CD4-positive, CD25-positive, alpha-beta regulatory T cell (primary cell): ENCODE measurements at places on chromosomes 11 and 22. TPM values are rescaled to one million over a fixed set of nuclear protein-coding genes. Genes with fewer than 3 reads are reported as not detected.

GRCh38 chr22:16717699-16718558 lies 107.3 kb downstream of the XKR3 start:
- DNase-seq = no peak

DNA sequence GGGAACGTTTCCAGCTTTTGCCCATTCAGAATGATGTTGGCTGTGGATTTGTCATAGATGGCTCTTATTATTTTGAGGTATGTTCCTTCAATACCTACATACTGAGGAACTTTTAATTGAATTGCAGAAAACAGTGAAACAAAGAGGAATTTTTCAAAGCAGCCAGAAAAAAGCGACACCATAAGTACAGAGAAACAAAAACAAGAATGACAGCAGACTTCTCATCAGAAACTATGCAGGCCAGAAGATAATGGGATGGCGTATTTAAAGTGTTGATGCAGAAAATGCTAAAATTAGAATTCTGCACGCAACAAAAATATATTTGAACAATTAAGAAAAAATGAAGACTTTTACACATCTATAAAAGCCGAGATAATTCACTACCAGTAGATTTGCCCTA lies 95.4 kb upstream of the TIMP3 start:
- no peak for DNase-seq

PANX2 gene
- total RNA-seq = not detected

- no peak for DNase-seq
Observed at GRCh38 chr22:40326905-40327735, 19.2 kb upstream of the ADSL start.

CHRM1 gene
- not detected for total RNA-seq

DENND5A gene
- 44.3 TPM for total RNA-seq

OPCML gene
- total RNA-seq = not detected

ZNF280B gene
- 1.0 TPM for total RNA-seq

MUC6 gene
- not detected for total RNA-seq

OR8G5 gene
- total RNA-seq = not detected

GRCh38 chr11:78350091-78350645 lies 67.5 kb downstream of the GAB2 start:
- no peak for DNase-seq

- DNase-seq = no peak
Observed at GRCh38 chr11:68303982-68304780, 8.2 kb upstream of the LRP5 start.
